Uterus (tissue), 4 donors: ENCODE measurements at places on chromosomes 16 and 17.
A peak's percentile ranks its signal among the peaks of the same experiment; 100 is the strongest.

GRCh38 chr17:28940142-28940541 lies 11.2 kb downstream of the PHF12 start:
- H3K36me3 ChIP-seq, result no peaks in the 10 kb centered on the region
- H3K4me1 ChIP-seq, result peaks cover 10% of the 10 kb centered on the region
- no peak overlapping the region for H3K4me3 ChIP-seq

DNA sequence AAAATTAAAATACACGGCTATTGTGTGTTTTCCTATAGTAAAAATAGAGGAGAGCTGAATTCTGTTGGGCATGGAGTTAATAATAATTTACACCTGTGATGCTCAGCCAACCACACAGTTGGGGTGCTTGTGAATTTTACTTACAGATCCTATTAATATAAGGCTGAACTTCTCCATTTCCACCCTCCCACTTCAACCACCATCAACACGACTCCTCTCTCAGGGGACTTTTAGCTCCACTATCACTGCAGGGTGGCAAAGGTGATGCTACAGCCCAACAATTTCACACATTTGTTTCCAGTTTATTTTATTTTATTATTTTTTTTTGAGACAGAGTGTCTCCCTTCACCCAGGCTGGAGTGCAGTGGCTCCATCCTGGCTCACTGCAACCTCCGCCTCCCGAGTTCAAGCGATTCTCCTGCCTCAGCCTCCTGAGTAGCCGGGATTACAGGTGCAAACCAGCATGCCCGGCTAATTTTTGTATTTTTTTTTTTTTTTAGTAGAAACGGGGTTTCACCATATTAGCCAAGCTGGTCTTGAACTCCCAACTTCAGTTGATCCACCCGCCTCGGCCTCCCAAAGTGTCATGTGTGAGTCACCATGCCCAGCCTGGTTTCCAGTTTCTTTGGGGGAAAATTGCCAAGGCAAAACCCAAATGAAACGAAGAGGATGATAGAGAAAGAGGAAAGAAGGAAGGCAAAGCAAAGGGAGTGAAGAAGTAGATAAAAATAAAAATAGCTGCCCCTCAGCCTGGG lies 57.9 kb downstream of the GNA13 start:
- no peaks in the 10 kb centered on the region for H3K36me3 ChIP-seq
- no peak overlapping the region for H3K27ac ChIP-seq
- H3K4me3 ChIP-seq, result no peak overlapping the region
- DNase-seq, result no peak
- no peaks in the 10 kb centered on the region for H3K27me3 ChIP-seq

DNA sequence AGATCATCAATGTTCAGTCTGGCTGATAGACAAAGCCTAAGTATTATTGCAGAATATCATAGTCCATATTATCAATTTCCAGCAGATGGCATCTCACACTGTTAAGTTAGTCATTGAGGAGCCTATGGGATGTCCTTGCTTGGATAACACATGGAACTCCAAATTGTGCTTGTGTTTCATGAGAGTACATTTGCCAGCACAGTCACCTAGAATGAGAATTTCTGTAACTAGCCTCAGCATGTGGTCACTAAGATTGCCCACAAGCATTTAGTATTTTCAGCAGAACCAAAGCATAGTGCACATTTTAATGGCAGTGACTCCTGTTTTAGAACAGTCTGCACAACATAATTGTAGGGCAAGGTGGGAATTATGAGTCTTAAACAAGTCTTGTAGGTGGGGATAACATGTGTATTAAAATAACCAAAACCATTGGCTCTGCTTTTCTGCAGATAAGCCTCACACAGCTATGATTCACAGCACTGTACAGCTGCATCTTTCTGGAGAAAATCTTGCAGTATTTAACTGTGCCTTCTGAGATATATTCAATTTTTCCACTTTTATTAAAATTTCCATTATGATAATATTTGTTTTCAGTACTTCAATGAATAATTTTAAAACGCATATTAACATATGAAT lies 882.8 kb upstream of the SOX9 start:
- H3K36me3 ChIP-seq, result no peaks in the 10 kb centered on the region
- DNase-seq, result no peak
- H3K4me3 ChIP-seq, result no peak overlapping the region

DNA sequence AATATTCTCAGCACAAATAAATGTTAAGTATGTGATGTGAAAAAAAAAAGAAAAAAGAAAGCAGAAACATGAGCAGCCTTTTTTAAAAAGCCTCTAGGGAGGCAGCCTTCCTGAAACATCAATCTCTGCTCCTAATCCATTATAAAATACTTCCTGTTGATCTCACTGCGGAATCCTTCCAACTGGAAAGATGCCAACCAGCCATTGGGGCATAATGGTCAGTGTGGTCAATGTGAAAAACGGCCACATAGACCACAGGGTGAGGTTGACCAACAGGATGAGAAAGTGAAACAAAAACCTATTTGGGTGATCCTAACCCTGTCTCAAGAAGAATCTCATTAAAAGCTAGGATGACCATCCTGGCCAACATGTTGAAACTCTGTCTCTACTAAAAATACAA lies 26.1 kb upstream of the ABCA8 start:
- H3K4me3 ChIP-seq, result peak overlapping the region; percentile 4
- H3K27me3 ChIP-seq, result no peaks in the 10 kb centered on the region
- H3K27ac ChIP-seq, result peak overlapping the region; percentile 51
- H3K36me3 ChIP-seq, result no peaks in the 10 kb centered on the region
- DNase-seq, result peak; percentile 26

DNA sequence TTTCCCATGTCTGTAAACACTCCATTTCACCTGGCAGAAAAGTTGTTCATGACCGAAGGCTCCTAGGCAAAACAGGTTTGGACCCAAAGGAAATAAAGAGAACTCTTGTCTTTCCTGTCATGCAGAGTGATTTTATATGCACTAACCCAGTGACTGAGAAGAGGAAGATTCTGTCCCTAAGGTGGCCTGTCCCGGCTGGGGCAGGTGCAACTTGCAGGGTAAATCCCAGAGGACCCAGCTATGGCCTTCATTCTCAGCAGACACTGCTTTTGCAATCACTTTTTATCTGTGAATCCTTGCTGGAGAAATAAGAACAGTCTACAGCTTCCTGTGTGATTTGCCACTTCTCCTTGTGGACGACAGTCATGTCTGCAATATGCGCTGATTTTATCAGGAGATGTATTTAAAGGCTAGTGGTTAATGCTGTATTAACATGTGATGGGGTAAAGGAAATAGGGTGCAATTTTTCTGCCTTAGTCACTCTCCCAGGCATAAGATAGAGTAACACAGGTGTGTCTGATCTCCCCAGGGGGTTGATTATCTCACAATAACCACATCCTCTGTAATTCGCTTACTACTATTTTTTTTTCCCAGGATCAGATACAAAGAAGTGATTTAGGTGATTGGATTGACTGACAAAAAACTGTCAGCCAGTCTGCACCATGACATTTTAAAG lies 696.8 kb upstream of the SOX9 start:
- no peak overlapping the region for H3K27ac ChIP-seq
- no peaks in the 10 kb centered on the region for H3K4me1 ChIP-seq
- H3K36me3 ChIP-seq, result no peaks in the 10 kb centered on the region
- H3K4me3 ChIP-seq, result no peak overlapping the region
- no peak for DNase-seq

- H3K4me3 ChIP-seq, result no peak overlapping the region
- no peaks in the 10 kb centered on the region for H3K36me3 ChIP-seq
- no peak for DNase-seq
- H3K27ac ChIP-seq, result no peak overlapping the region
- H3K4me1 ChIP-seq, result no peaks in the 10 kb centered on the region
Observed at GRCh38 chr17:61494325-61495160, 42.3 kb downstream of the TBX4 start.

DNA sequence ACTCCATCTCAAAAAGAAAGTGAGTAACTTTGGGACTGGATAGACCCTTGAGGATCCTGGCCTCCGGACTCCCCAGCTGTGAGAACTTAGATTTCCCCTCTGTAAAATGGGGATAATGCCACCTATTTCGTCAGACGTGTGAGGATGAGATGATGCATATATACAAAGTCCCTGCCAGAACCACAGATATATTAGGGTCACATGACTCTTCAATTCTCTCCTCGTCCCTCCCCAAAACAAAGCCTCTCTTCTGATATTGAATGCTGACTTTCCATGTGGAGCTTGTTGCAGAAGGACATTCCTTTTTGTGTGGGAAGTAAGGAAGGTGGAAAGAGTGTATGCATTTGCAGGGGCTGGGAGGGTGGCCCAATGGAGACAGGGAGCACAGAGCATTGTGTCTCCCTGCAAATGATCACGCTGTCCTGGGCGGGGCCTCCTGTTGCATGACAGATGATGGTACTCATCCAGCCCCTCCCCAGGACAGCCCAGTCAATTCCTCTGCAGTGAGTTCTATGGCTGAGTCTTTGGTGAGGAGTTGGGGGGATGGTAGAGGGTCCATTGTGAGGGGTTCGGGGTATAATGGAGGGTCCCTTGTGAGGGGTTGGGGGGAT lies 35.1 kb upstream of the MGAT5B start:
- no peaks in the 10 kb centered on the region for H3K36me3 ChIP-seq
- H3K4me3 ChIP-seq, result no peak overlapping the region
- no peaks in the 10 kb centered on the region for H3K4me1 ChIP-seq
- H3K27me3 ChIP-seq, result no peaks in the 10 kb centered on the region

- no peak overlapping the region for H3K27ac ChIP-seq
- no peaks in the 10 kb centered on the region for H3K27me3 ChIP-seq
- H3K4me3 ChIP-seq, result no peak overlapping the region
- no peaks in the 10 kb centered on the region for H3K4me1 ChIP-seq
Observed at GRCh38 chr17:31019004-31019403, 48.2 kb downstream of the RNF135 start.

DNA sequence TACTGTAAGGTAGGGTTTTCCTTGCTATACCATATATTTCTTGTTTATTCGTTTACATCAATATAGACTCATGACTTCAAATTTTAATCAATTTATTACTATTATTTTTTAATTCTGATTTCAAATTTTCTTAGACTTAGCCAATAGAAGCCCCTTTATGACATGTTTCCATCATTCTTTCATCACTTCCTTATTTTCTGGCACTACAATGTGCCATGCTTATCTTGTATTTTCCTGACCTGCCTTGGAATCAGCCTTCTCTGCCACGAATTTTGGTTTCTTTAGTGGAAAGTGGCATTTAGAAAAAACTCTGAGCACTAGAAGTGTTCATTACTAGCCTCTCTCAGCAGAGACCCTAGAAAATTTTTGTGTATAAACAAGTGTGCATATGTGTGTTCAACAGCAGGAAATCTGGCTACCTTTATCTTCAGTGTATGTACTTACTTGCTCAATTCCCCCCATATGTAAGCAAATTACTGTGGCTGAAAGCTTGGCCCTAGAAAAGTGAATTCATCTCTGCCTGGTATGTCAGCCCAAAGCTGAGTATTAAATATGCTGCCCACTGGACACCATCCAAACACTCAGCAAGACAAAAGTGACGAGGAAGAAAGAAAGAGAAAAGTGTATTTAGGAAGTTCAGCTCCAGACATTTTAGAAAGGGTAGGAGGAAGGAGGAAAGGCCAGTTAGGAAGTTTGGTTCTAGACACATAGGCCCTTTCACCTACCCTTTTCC lies 4.0 kb downstream of the STXBP4 start:
- DNase-seq, result no peak
- no peak overlapping the region for H3K4me3 ChIP-seq
- no peaks in the 10 kb centered on the region for H3K4me1 ChIP-seq
- H3K27ac ChIP-seq, result no peak overlapping the region
- no peaks in the 10 kb centered on the region for H3K27me3 ChIP-seq

GRCh38 chr17:9249245-9249953 lies 228.1 kb downstream of the NTN1 start:
- H3K27ac ChIP-seq, result no peak overlapping the region
- no peaks in the 10 kb centered on the region for H3K36me3 ChIP-seq
- no peaks in the 10 kb centered on the region for H3K27me3 ChIP-seq
- no peaks in the 10 kb centered on the region for H3K4me1 ChIP-seq
- DNase-seq, result no peak
- H3K4me3 ChIP-seq, result no peak overlapping the region

DNA sequence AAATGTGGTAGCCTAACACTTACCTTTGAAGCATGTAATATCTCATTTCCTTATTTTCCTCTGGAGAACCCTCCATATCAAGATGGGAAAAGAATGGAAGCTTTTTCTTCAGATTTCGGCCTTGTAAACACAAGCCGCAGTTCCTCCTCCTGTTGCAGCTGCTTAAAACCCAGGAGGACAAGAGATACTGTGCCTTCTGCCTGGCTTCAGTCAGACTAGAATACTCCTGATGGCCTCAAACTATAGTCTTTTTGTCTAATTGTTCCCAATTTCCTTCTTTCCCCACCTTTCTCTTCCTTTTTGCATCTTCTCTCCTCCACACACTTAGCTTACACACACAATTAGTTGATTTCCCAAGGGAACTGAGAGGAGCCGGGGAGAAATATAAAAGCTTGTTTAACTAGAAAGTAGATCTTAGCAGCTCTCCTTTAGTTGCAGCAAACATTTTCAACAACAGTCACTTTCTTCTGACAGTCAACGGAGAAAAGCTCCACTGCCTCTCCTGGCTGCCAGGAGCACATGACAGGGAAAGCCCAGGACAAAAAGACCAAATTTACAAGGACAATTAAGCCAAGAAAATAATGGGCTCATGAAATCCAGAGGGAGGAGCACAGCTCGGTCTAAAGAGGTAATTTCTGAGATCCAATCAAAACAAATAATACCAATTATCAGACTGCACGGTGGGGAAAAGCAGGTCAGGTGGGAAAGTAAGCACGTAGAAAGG lies 76.4 kb upstream of the C17orf78 start:
- DNase-seq, result no peak
- no peaks in the 10 kb centered on the region for H3K27me3 ChIP-seq
- peak overlapping the region; percentile 73 for H3K27ac ChIP-seq
- H3K36me3 ChIP-seq, result no peaks in the 10 kb centered on the region
- H3K4me3 ChIP-seq, result no peak overlapping the region
- H3K4me1 ChIP-seq, result peaks cover 3% of the 10 kb centered on the region

GRCh38 chr17:49890077-49890821 lies 42.4 kb upstream of the TAC4 start:
- no peaks in the 10 kb centered on the region for H3K36me3 ChIP-seq
- no peaks in the 10 kb centered on the region for H3K27me3 ChIP-seq
- no peak overlapping the region for H3K4me3 ChIP-seq
- no peak for DNase-seq

GRCh38 chr16:56462064-56462796 lies 10.9 kb downstream of the OGFOD1 start:
- H3K4me1 ChIP-seq, result no peaks in the 10 kb centered on the region
- no peak overlapping the region for H3K27ac ChIP-seq
- no peak overlapping the region for H3K4me3 ChIP-seq
- H3K27me3 ChIP-seq, result no peaks in the 10 kb centered on the region
- DNase-seq, result no peak

- H3K27ac ChIP-seq, result no peak overlapping the region
- H3K4me1 ChIP-seq, result no peaks in the 10 kb centered on the region
- DNase-seq, result no peak
- H3K4me3 ChIP-seq, result no peak overlapping the region
- H3K27me3 ChIP-seq, result no peaks in the 10 kb centered on the region
Observed at GRCh38 chr16:2799205-2799858, 1.1 kb downstream of the PRSS41 start.

- peaks cover 10% of the 10 kb centered on the region for H3K4me1 ChIP-seq
- no peaks in the 10 kb centered on the region for H3K36me3 ChIP-seq
- H3K4me3 ChIP-seq, result no peak overlapping the region
- DNase-seq, result no peak
- H3K27ac ChIP-seq, result no peak overlapping the region
- no peaks in the 10 kb centered on the region for H3K27me3 ChIP-seq
Observed at GRCh38 chr16:73036074-73036826, 11.7 kb downstream of the ZFHX3 start.
